HCT116 (cell line): ENCODE measurements at places on chromosomes 11 and 22.

DNA sequence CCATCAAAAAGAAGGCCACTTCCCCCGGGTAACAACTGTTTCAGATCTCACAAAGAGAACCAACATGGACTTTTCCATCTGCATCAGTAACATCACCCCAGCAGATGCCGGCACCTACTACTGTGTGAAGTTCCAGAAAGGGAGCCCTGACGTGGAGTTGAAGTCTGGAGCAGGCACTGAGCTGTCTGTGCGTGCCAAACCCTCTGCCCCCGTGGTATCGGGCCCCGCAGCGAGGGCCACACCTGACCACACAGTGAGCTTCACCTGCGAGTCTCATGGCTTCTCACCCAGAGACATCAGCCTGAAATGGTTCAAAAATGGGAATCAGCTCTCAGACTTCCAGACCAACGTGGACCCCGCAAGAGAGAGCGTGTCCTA lies 3.7 kb downstream of the SEC14L6 start:
- no peak for DNase-seq

DNA sequence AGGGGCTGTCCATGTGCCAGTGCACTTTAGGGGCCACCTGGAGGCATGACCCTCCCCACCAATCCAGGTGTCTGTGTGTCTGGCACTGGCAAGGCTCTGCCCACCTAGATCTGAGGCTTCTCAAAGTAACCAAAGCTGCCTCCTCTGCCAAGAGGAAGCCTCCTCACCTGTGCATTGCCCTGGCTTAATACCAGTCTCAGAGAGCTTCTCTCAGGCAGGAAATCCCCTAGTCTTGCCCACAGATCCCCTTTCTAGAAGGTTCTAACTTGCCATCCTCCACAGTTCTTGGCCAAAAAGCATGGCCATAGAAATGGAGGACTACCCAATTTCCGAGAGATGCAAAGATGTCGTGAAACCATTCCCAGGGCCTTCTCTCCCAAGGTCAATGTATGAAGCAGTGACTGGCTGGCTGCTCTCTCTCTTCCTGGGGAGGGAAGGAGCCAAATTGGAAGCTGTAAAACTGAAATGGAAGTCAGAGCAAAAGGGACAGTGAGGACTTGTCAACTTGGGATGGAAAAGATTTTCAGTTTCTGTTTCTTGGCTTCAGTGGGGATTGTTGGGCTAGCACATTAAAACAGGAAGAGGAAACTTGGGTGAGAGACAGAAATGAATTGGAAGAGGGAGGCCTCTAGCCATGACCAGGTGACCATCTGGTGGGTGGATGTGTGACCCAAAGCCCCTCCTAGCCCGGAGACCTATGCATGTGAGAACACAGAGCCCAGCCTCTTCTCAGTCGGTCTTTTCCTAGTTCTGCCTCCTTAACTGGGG lies 68.8 kb downstream of the PRDM11 start:
- DNase-seq: no peak

- DNase-seq: no peak
These were observed 52.7 kb upstream of the CTSC start for GRCh38 chr11:88390254-88390653.

- no peak for DNase-seq
These were observed 3.3 kb upstream of the KCNJ11 start for GRCh38 chr11:17391493-17392355.

- DNase-seq: no peak
These were observed 7.0 kb downstream of the GTF2H1 start for GRCh38 chr11:18329196-18329870.

GRCh38 chr22:37965940-37966664 lies 12.6 kb downstream of the POLR2F start:
- no peak for DNase-seq

GRCh38 chr11:70095541-70096252 lies 17.6 kb downstream of the ANO1 start:
- no peak for DNase-seq

- DNase-seq: no peak
These were observed 63.7 kb downstream of the PPFIBP2 start for GRCh38 chr11:7577291-7578190.

DNA sequence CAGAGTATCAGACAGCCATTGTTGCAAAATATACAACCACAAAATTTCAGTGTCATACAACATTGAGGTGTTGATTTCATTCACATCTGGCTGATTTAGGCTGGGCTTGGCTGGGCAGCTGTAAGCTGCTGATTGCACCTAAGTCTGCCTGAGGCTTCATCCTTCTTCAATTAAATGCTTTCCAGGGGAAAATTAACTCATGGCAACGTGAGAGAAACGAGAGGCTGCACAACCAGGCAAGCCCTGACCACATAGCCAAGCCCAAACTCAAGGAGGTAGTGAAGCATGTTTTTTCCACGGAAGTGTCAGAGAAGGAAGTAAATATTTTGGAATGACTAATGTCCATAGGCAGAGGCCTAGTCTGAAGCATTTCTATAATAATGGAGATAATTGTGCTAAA lies 273.8 kb upstream of the ZC3H12C start:
- DNase-seq: no peak

- no peak for DNase-seq
These were observed 9.7 kb downstream of the SNX19 start for GRCh38 chr11:130906616-130907015.

GRCh38 chr11:119874660-119875238 lies 145.7 kb upstream of the NECTIN1 start:
- DNase-seq: no peak

DNA sequence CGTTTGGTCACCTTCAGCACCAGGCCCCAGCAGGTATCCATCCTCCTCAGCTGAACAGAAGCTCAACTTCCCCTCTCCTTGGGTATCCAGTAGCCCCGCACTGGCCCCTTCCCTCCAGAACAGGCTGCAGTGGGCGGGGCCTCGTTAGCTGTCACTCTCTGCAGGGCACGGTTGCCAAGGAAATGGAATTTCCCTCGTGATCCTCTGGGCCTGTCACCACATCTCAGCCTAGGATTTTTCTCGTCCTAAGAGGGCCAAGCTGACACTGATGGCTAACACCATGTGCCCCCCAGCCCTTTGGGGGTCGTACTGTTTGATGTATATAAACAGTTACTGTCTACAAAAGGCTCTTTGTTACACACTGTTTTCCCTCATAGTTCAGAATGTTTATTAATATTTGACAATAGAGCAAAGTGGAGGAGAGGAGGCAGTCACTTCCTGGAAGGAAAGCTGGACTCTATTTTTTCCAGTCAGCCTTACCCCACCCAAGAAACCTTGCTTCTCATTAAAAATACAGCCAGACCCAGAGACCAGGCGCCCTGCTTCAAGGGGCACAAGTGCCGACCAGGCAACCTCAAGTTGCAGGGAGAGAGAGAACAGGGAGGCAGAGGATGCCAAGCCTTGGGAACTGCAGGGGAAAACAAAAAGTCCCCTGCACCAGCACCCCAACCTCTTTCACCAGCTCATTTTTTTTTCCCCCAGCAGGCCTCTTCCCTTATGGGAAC lies 44.5 kb downstream of the FEZ1 start:
- no peak for DNase-seq

- no peak for DNase-seq
These were observed 1.0 kb downstream of the FUT4 start for GRCh38 chr11:94544646-94545263.
